ENCODE measurements at places on chromosomes 6 and 20.

- DNase-seq: no peak
Observed at GRCh38 chr20:25592135-25592852, 7.0 kb upstream of the NINL start.

GRCh38 chr20:1272368-1273100 is 6.4 kb downstream of the SNPH start:
- no peak for DNase-seq

- DNase-seq: peak; percentile 3
Observed at GRCh38 chr6:28134015-28134414, 7.7 kb upstream of the ZKSCAN8 start.

DNA sequence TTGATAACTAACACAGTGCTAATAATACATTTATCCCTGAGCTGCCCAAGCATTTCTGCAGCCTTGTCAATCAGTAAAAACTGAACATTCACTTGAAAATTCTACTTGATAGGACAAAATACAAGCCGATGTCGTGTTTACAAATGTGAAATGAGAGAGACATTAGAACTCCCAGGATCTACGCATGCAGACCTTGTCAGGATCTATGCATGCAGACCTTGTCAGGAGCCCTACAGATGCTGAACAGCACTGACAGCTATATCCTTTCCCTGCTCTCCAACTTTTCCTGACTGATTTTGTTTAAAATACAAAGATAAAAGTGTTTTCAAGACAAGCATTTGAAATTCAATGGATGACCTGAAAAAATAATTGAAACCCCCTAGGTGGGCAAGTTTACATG is 28.9 kb downstream of the INSM1 start:
- DNase-seq: no peak

DNA sequence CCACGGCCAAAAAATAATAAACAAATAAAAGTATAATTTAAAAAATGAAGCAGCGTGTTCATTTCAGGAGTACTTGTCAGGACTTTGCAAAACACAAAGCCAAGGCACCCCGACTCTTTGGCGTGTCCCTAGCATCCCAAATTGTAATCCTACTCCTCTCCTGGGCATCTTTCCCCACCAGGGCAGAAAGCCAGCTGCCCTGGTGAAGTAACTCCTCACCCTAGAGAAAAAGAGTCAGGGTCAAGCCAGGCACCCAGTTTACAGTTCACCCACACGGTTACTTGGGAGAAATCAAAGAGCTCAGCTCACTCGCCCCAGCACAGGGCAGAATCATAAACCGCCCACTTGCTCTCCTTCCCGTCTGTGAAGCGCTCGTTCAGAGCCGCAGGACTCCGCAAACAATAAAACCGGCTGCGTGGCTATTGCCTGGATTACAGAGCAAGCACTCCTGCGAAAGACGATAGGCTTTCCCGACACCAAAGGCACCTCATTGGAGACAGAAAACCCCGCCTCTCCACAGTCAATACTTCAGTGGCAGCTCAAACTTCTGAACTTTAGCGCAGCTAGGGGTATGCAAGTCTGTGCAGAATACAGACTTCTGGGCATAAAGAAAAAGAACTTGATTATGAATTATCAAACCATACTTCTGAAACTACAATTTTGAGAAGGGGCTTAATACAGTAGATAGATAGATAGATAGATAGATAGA is 73.0 kb upstream of the NHSL1 start:
- DNase-seq: peak; percentile 87

DNA sequence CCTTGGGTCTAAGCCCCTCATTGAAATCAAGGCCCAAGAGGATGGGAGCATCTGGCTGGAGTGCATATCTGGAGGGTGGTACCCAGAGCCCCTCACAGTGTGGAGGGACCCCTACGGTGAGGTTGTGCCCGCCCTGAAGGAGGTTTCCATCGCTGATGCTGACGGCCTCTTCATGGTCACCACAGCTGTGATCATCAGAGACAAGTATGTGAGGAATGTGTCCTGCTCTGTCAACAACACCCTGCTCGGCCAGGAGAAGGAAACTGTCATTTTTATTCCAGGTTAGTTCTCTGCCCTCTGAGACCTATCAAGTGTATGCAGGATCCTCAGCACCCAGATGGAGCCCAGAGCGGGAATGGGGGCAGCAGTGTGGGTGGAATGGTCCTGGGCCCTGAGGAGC is 5.1 kb downstream of the BTN2A2 start:
- DNase-seq: no peak

DNA sequence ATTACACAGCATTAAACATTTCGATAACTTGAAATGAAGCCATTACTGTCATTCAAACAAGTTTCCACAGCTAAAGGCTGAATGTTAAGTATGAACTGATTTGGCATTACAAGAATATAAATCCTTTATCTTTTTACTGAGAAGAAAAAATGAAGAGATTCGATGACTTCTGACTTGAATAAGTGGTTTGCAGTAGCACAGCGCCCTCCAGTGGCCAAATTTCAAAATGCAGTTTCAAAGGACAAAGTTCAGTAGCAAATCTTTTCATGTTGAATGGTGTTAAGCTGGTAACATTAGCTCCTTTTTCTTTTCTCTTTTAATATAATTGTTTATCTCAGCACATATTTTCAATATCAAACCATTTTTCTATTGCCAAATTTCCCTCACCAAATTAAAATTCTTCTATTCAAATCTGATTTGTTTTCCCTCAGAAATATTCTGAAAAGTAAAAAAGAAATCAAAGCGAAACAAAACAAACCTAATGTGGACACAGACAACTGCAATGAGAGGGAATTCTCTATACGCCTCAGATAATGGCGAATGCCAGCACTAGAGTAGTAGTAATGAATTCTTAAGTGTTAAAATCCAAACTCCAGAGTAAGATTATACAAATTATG is 145.7 kb downstream of the BTBD9 start:
- DNase-seq: peak; percentile 56

DNA sequence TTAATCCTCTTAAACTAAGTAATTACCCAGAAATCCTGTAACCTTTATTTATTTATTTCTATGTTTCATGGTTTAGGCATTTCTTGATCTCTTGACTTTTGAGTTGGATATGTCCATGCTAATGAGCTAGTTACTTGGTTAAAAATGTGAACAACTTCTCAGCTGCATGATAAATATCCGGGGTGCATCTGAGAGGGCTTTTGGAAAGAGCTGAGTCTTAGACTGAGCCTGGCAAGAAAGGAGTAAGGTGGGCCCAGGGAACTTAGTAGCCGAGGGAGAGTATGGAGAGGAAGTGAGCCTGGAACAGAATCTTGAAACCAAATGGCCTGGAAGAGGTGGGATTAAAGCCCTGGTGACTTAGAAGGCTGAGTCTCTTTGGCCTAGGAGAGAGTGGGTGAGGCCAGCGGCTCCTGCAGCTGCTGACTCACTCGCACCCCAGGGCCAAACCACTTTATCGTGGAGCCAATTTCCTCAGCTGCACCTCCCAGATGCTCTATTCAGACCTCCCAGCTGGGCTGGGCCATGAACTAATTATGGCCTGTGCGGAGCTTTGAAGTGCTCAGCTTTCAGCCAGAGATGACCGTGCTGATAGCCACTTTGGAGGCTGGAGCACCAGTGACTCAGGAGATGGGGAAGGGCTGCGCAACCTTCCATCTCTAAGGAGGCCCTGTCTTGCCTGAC is 19.1 kb downstream of the TGM3 start:
- peak; percentile 70 for DNase-seq

GRCh38 chr6:19033683-19034082 is 646.5 kb downstream of the RNF144B start:
- DNase-seq: no peak

GRCh38 chr20:50478162-50478990 is 31.8 kb upstream of the PTPN1 start:
- peak; percentile 33 for DNase-seq

GRCh38 chr6:53446151-53446550 is 97.4 kb upstream of the ELOVL5 start:
- DNase-seq: no peak

DNA sequence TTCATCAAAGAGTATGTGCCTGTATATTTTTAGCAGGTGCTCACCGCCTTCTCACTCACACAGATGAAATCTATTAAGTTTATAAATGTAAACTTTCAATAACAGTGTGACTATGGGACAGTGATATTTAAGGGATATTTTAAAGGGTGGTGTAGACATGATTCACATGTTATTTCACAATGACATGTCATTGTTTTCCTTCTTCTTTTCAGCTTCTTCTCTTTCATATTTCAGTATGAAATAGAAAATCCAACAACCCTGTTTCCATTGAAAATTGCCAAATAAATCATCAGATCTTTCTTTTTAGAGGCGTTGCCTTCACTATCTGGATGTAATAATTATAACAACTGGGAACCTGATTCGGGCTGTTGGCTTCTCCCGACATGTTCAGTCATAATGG is 54.8 kb downstream of the PFDN4 start:
- DNase-seq: no peak

- DNase-seq: no peak
Observed at GRCh38 chr6:150213301-150213700, 70.5 kb downstream of the PPP1R14C start.

GRCh38 chr6:39901116-39901655 is 33.1 kb downstream of the MOCS1 start:
- DNase-seq: no peak

DNA sequence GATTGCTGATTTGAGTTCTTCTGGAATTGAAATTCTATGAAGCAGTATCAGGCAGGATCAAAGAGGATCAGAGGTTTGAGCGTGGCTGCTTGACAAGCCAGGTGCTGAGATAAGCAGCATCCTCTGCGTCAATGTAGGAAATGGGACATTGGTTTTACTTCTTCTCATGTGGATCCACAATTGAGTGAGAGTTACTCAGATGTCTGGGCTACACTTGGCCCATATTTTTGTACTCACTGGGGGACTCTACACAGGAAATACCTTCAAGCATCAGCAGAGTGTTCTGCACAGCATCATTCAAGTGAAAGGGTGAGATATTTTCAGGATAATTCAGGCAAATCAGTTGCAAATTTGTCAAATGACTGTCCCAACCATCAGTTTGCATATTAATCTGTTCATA is 613.9 kb upstream of the ARID1B start:
- no peak for DNase-seq

GRCh38 chr20:37898233-37899104 is 4.5 kb upstream of the VSTM2L start:
- no peak for DNase-seq

- DNase-seq: peak; percentile 11
Observed at GRCh38 chr20:54267483-54268003, 59.7 kb downstream of the PFDN4 start.

DNA sequence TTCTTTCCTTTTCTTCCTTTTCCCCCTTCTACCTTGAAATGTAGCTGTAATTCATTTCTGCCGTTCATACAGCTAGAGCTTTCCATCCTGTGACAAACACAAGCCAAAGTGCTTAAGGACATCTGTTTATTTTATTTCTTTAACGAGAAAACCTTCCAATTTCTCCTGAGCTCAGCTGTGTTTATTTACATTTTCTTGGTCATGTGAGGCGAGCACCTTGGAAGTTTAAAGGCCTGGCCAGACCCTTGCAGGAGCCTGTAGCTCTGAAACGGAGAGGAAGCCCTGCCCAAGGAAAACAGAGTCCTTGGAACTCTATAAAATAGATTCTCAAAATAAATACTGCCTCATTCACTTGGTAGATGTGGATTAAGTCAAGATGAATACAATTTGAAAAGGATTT is 223.1 kb downstream of the EYA2 start:
- DNase-seq: no peak

GRCh38 chr6:153016846-153017245 is 14.3 kb upstream of the MTRF1L start:
- no peak for DNase-seq

DNA sequence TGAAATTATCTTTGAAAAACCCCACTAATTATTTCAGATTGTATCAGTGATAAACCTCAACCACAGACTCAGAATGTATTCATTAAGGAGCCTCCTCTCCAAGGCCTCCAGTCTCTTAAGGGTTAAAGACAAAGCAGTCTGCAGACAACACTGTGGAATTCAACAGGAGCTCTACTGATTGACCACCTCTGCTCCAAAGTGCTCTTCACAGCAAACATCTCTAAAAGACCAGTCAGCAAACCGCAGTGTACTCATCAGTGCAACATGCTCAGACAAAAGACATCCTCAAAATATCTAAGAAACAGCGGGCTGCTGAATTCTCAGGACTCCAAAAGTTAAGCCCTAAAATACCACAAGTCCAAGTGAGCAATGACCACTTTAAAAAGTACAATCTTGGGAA is 42.0 kb downstream of the UQCC1 start:
- no peak for DNase-seq

GRCh38 chr6:17635568-17635967 is 35.5 kb downstream of the FAM8A1 start:
- DNase-seq: no peak

GRCh38 chr6:81476881-81477280 is 275.6 kb downstream of the TENT5A start:
- no peak for DNase-seq

DNA sequence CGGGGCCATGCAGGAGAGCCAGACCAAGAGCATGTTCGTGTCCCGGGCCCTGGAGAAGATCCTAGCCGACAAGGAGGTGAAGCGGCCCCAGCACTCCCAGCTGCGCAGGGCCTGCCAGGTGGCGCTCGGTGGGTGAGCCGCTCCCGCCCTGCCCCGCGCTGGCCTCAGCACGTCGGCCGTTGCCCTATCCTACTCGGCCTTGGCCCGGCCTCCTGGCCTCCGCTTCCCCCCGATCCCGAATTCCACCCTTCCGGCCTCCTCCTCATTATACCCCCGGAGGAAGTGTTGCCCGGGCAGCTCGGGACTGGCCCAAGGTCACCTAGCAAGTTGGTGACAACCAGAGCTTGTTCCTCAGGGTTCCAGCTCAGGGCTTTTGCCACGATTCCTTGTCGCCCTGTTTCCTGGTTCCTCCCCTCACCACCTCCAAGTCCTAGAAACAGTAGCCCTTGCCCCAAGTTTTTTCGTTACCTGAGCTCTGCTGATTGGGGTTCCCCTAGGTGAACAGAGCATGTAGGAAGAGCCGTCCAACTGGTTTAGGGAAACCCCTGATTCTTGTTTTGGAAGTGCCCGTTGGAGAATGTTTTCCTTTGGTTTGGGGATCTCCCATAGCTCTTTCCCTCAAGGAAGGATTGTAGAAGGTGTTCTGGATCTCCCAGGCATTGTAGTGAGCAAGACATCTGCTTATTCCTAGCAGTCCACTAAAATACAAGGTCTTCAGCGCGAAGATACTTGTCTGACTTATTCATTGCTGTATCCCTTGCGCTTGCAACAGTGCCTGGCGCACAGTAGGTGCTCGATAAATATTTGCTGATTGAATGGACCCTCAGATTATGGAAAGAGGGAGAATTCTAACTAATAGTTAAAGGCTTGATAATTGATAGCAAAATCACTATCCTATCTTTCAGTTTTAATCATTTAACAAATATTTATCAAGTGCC is 641 bp downstream of the ARFGEF2 start:
- no peak for DNase-seq

GRCh38 chr6:128696691-128697689 is 176.6 kb upstream of the PTPRK start:
- no peak for DNase-seq

GRCh38 chr6:128412680-128413079 is 107.7 kb downstream of the PTPRK start:
- DNase-seq: no peak

DNA sequence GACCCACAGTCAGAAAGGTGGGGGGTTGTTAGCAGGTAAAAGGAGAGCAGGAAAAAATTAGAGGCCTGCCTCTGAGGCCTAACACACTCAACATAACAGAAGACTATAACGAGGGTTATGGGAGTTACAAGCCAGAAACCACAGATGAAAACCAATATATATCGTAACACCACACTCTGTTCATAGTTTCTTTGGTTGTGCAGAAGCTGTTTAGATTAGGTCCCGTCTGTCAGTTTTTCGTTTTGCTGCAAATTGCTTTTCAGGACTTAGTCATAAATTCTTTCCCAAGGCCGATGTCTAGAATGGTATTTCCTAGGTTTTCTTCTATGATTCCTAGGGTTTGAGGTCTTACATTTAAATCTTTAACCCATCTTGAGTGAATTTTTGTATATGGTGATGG is 3.7 kb upstream of the MAP3K5 start:
- DNase-seq: no peak

- peak; percentile 67 for DNase-seq
Observed at GRCh38 chr6:26556263-26557070, 18.3 kb downstream of the HMGN4 start.

All from DMS153 (cell line).